C1 segment of cervical spinal cord (tissue), 14 donors: ENCODE measurements at places on chromosomes 1 and 21.

- no peak for DNase-seq
Measured at GRCh38 chr1:37930246-37931101, 16.4 kb downstream of the INPP5B start.

- DNase-seq, result no peak
Measured at GRCh38 chr1:21318714-21319159, 28.5 kb upstream of the ECE1 start.

DNA sequence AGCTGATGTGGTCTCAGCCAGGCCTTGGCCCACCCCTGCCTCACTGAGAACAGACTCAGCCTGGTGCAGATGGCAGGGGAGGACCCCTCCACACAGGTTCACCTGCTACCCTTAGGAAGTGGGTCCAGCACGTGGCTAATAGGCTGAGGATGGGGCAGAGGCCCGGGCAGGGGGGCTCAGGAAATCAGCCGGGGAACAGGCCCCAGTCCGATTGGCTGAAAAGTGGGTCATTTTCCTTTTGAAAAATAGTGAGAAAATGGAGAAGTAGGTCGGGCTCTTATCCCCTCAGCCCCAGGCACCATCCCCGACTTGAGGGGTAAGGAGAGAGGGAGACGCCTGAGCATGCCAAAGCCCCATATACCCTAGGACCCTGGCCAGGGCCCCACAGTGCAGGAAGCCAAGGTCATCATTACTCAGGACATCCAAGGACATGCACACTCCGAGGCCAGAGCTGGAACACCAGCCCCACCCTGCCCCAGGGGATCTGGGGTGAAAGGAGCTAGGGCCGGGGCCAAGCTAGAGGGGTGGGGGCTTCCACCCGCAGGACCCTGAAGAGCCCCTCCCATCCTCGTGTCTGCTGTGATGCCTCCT is 11.0 kb downstream of the DLGAP3 start:
- no peak for DNase-seq

- no peak for DNase-seq
Measured at GRCh38 chr1:226751703-226752102, 12.6 kb upstream of the ITPKB start.

- DNase-seq, result no peak
Measured at GRCh38 chr1:156590326-156591180, 1.0 kb upstream of the NAXE start.
